Mammary epithelial cell (primary cell): ENCODE measurements at places on chromosomes 3 and 15. TPM values are rescaled to one million over a fixed set of nuclear protein-coding genes. Genes with fewer than 3 reads are reported as not detected.

The GOLGA8H gene
- total RNA-seq, result 0.16 and 0.24 TPM in 2 replicates

The HTR3E gene
- total RNA-seq, result not detected in 2 replicates

The RBMS3 gene
- 31.5 and 39.3 TPM in 2 replicates for total RNA-seq

The CFAP44 gene
- total RNA-seq, result 4.8 TPM

The B3GALNT1 gene
- total RNA-seq, result 18.2 TPM

The TMC3 gene
- total RNA-seq, result not detected

The SLC28A2 gene
- not detected for total RNA-seq

The EPHA3 gene
- total RNA-seq, result 0.26 and 0.32 TPM in 2 replicates

The SMCO1 gene
- not detected in 2 replicates for total RNA-seq

The ZNF620 gene
- total RNA-seq, result 1.0 TPM

The AGTR1 gene
- total RNA-seq, result not detected in 2 replicates

The SATB1 gene
- total RNA-seq, result 3.9 and 4.4 TPM in 2 replicates

The RBP2 gene
- total RNA-seq, result not detected

The TMEM212 gene
- not detected for total RNA-seq

The LRRC2 gene
- total RNA-seq, result under 0.01 TPM

The PFN2 gene
- 207 and 250 TPM in 2 replicates for total RNA-seq

The SUSD5 gene
- 0.33 TPM for total RNA-seq

The CACNA2D3 gene
- total RNA-seq, result 0.17 TPM

The TMCO5A gene
- not detected in 2 replicates for total RNA-seq

The SLC41A3 gene
- total RNA-seq, result 25.1 and 42.3 TPM in 2 replicates

The PPM1L gene
- total RNA-seq, result 2.0 TPM

The CCDC13 gene
- 0.49 TPM in 1 of 2 replicates, not detected in the other for total RNA-seq

The WNT7A gene
- 0.67 TPM for total RNA-seq

The TNFAIP8L3 gene
- 9.7 TPM for total RNA-seq

The CCDC39 gene
- total RNA-seq, result not detected

The CCDC54 gene
- total RNA-seq, result not detected

The KNG1 gene
- total RNA-seq, result not detected in 2 replicates

The SH3GL3 gene
- total RNA-seq, result 0.40 TPM in 2 replicates

The C3orf85 gene
- total RNA-seq, result not detected in 2 replicates

The SPSB4 gene
- not detected in 2 replicates for total RNA-seq

The LDHAL6B gene
- total RNA-seq, result not detected in 2 replicates

The IQCF5 gene
- not detected for total RNA-seq
